Stimulated activated CD4-positive, alpha-beta T cell treated with anti-CD3 and anti-CD28 coated beads, Interleukin-1b, Interleukin-23, amount 100 ng/mL, for 1 hour (primary cell): ENCODE measurements at places on chromosomes 12 and 14.

DNA sequence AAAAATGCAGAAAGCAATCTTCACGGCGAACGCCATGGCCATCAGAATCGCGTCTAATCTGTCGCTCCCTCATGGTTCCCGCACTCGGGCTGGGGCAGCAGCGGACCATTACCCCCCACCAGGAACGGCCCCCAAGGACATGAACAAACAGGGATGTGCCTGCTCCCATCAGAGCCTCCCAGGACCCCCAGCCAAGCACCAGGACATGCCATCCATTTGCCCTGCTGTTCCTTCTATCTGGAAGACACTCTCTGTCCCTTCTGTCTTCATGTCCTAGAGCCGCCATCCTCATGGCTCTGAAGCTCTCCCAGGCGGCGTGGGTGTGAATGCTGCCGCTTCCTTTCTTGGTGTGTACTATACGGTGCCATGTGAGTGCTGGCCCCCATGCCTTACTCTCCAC, 371.8 kb downstream of the BCL11B start:
- DNase-seq, result no peak

DNA sequence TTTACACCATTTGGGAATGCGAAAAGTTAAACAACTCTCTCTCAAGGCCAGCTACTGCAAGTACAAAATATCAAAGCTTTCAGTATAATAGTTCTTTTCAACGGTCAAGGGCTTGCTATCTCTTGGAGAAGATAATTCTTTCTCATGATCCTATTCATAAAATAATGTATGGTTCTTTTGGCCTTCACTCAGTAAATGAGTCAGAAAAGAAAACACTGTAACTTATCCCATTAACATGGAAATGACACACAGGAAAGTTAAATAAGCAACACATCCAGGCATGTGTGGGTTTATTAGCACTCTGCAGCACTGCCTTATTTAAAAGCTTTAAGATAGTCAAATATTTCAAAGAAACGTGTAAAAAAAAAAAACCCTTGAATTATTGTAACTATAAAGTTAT, 36.9 kb downstream of the ZFC3H1 start:
- no peak for DNase-seq

DNA sequence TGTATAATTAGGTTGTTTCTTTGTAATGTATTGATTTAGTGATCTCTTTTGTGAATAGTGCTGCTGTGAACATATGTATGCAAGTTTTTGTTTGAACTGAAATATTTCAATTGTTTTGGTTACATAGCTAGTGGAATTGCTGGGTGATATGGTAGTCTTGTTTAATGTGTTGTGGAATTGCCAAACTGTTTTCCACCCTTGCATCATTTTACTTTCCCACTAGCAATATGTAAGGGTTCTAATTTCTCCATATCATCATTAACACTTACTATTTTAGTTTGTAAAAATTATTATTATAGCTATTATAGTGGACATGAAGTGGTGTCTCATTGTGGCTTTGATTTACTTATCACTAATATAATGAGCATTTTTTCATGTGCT, 5.9 kb downstream of the G2E3 start:
- no peak for DNase-seq

- DNase-seq, result no peak
Measured at GRCh38 chr14:95067526-95067925, 89.8 kb downstream of the DICER1 start.

DNA sequence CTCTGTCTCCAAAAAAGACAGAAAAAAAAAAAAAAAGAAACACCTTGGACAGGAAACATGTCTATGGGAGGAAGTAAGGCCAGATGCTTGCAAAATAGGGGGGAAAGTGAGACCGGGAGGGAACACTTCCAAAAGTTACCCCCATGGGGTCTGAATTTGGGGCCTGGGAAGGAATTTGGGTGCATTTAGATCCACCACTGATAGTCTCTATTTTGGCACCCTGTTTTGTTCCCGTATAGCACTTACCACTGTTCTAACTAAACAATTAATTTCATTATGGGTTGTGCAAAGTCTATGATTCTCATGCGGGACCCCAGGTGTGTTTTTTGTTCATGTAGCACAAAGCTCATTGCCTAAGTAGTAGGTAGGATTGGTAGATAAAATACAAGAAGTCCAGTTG, 1.4 kb upstream of the MLEC start:
- no peak for DNase-seq

DNA sequence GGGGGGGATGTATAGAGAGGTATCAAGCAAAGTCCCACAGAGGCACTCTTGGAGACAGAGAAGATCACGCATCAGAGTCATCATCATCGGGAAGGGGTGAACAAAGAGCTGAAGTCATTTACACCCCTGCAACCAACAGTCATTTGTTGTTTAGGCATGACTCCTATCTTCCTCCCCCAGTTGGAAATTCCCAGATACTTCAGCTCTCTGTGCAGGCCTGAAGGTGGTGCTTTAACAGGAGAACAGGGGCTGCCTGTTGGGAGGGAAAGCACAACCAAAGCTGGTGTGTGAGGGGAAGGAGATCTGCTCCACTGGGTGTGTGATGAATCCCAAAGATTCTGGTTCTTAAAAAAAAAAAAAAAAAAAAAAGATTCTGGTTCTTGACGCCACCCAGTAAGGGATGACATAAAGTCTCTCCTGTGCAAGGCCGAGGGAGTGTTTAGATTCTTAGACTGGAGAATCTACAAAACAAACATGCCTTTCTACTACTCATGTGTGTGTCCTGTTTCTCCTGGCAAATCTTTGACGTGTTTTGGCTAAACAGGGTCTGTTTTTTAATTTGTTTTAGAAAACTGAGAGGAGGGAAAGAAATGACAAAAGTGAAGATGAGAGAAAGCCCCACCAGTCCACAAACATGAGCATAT, 121.0 kb upstream of the ARHGAP5 start:
- DNase-seq, result no peak

GRCh38 chr12:94071258-94071657, 77.1 kb upstream of the PLXNC1 start:
- no peak for DNase-seq

- DNase-seq, result no peak
Measured at GRCh38 chr12:63857771-63858670, 13.5 kb downstream of the SRGAP1 start.

- DNase-seq, result no peak
Measured at GRCh38 chr14:101927859-101928258, 36.5 kb upstream of the DYNC1H1 start.

- no peak for DNase-seq
Measured at GRCh38 chr12:112844814-112845565, 53.4 kb downstream of the RPH3A start.

- DNase-seq, result no peak
Measured at GRCh38 chr12:49274396-49275069, 9.7 kb downstream of the TUBA1C start.

DNA sequence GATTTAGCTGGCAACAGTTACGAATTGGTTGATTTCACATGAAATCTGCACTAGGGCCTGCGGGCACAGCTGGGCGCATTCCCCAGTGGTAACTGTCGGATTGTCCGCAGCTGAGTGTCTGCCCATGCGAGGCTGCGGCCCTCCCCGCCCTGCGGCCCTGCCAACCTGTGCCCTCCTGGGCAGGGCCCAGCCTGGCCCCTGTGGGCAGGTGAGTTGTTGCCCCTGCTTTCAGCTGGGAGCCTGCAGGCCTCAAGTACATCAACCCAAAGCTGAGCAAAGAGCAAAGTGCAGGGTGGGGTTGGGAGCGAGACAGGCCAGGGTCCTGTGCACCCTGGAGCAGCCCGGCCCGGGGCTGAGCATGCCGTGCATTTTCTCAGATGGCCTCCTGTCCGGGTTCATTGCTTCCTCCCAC, 89.1 kb downstream of the ADGRD1 start:
- DNase-seq, result no peak

GRCh38 chr12:100445081-100445481, 28.6 kb upstream of the NR1H4 start:
- no peak for DNase-seq

GRCh38 chr14:92726135-92726932, 22.1 kb downstream of the LGMN start:
- no peak for DNase-seq

DNA sequence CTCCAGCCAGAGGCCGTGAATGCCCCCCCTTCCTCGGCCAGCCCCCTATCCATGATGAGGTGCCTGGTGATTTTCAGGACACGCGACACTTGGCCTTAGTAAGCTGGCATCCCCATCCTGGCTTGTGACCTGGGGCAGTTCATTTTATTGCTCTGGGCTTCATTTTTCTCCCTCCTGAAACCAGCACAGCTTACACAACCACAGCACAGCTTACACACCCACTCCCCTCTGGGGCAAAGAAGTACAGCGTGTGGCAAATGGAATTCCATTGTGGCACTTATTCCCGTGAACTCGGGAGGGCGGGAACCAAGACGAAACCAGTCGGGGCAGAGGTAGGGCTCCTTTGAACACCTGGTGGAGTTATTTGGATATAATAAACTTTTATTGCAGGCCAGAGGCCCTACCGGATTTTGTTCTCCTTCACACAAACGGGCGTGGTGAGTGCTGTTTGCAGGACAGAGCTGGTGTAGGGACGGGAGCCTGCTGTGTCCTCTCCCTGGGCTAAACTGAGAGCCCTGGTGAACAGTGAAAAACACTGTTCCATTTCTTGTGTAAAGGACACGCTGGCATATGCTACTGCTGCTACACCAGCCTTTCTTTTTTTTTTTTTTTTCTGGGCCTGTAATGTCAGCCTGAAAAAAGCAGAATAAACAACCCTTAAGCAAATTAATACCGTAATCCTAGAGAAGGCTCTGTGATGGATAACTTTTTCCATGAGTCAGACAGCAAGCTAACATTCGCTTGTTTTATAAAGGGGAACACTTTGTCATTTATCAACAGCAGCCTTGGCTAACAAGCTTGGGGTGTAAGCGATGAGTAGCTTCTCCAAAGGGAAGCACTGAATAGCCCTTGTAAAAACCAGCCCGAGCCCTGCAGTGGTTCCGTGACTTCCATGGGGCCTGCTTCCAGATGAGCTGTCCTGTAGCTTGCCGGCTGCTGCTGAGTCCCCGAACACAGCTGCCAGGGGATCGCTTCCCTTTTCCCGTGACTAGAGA, 29.3 kb downstream of the CD9 start:
- DNase-seq, result no peak

GRCh38 chr14:102225936-102226335, 79.0 kb downstream of the MOK start:
- no peak for DNase-seq

DNA sequence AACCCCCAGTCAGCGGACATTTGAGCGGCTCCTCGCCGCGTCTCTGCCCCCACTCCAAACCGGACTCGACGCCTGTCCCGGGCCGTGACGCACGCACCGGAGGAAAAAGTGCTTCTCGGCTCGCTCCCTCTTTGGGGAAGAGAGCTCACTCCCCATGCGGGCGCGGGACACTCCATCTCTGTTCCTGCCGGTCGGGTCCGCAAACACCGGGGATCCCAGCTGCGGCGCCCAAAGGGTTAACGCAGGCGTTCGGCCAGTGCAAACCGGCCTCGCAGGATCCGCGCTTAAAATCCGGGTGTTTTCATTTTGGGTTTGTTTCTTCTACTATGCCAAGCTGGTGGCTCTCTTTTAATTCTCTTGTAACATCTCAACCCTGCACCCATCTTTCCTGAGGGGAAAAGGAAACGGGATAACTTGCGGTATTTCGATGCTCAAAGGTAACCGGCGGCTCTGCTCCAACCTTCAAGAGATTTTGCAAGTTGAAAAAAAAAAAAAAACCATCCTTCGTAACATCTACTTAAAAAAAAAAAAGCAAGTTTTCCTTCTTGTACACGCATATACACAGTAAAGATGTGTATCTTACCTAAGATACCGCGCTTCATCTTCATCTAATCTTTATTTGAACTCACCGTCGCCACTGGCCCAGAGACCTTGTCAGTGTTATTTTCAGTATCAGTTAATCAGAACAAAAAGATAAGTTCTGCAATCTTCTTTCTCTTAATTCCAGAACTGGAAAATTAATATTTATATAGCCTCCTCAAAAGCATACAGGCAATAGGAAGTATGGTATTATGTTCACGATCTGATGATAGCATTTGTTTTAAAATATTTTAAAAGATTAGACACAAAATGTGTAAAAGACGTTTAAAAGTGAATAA, 1.6 kb upstream of the ATP2B1 start:
- peak; percentile 1 for DNase-seq

DNA sequence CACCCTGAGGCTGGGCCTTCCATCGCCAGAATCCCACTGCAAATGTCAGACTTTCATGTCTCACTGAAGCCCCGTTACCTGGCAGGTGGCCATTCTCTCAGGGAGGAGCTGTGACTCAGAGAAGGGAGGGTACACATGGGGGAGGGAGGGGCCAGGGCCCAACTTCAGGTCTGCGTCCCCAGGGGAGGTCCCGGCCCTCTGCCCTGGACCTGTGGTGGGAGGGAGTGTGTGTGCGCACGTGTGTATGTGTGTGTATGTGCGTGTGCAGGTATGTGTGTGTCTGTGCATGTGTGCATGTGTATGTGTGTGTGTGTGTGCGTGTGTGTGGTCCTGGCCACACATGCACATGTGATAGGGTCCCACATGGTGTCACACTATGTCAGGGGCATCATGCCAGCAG, 50.9 kb downstream of the MVK start:
- no peak for DNase-seq

DNA sequence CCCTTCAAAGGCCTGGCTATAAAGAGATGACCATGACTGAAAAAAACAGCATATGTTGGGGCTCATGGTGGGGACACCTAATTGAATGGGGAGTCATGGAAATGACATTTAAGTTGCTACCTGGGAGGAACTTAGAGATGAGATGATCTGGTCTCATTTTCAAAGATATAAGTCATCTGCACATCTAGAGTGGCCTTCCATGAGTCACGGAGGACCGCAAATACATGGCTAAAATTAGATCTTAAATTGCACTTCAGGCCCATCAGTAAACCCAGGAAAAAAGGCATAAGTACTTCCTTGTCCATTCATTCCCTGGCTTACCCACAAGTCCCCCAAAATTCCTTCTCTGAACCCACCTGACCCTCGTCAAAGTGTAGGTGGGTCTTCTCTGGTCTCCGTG, 53.4 kb downstream of the SPTB start:
- DNase-seq, result no peak

- DNase-seq, result no peak
Measured at GRCh38 chr12:55637467-55637866, 775 bp downstream of the OR10P1 start.

DNA sequence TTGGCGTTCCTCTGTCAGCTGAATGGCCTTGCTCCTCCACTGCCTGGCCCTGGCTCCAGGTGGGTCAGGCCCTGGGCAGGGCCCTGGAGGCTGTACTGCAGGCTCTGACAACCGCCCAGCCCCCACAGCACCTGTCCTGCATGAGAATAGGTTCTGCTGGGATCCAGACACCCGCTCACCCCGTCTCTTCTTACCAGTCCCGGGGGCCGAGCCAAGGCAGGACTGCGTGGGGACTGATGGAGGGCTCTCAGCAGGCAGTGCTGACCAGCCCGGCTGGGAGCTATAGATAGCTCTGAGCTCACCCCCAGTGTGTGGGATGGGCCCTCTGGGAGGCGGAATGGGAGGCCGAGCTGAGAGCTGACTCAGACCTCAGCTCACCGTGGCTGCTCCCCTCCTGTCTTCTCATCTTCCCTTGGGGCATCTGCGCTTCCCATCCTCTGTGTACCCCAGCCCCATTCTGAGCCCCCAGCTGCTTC, 39.6 kb downstream of the TEAD4 start:
- DNase-seq, result no peak
